ENCODE measurements at places on chromosomes 3 and 15.

GRCh38 chr3:108403686-108404345 is 106.6 kb downstream of the MYH15 start:
- no peak for DNase-seq

DNA sequence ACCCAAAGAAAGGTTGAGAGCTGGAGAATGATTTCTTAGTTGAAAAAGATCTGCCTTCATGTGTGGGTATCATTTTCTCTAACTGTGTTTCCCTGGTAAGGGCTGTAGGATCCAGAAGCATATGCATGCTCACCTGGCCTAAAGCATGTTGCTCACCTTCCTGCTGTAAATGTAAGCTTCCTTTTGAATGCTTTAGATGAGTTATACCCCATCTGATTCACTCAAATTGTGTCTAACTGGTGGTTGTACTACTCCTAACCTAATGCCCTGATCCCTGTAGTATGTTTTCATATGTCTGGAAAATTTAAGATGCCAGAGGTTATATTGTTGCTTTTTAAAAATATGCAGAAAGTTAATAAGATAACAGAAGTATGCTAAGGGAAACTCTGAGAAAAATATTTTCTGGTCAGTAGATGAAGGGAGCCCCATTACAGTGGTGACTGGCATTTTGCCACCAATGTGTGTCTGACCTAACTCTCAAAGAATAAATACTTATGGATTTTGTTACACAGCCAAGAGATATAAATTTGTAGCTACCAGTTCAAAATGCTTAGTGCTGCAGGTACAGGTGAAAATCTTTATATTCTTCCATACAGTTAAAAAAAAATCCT is 7.7 kb downstream of the FILIP1L start:
- DNase-seq, result no peak

DNA sequence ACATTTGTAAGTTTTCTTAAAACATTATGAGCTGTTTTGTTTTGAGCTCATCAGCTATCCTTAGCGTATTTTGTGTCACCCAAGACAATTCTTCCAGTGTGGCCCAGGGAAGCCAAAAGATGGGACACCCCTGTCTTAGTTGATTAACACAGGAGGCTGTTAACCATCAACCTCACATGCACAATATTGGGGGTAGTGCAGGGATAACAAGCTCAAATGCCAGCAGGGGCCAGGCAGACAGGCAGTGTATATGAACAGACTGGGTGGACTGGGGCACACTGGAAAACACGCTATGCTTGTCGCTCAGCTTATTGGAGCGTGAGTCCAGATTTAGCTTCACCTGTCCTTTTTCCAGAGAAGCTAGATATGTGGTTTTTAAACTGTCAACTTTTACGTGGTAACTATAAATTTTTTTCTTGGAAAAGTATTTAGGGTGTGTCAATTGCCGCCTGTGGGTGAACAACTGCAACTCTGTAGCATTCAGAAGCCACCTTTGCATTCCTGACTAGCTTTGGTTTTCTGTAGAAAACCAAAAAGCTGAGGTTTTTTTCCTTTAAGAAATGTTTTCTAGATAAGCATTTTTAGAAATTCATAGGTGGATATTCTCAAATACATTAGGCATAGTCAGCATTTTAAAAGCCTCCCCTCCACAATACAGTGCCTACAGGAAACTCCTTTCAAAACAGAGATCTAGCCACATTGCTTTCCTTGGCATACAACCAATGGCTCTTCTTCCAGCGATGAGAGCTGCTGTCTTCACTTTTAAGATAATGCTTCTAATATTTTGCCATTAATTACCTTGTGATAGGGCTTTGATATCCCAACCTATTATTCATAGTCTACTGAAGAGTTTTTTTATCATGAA is 14.6 kb downstream of the PSMD6 start:
- no peak for DNase-seq

DNA sequence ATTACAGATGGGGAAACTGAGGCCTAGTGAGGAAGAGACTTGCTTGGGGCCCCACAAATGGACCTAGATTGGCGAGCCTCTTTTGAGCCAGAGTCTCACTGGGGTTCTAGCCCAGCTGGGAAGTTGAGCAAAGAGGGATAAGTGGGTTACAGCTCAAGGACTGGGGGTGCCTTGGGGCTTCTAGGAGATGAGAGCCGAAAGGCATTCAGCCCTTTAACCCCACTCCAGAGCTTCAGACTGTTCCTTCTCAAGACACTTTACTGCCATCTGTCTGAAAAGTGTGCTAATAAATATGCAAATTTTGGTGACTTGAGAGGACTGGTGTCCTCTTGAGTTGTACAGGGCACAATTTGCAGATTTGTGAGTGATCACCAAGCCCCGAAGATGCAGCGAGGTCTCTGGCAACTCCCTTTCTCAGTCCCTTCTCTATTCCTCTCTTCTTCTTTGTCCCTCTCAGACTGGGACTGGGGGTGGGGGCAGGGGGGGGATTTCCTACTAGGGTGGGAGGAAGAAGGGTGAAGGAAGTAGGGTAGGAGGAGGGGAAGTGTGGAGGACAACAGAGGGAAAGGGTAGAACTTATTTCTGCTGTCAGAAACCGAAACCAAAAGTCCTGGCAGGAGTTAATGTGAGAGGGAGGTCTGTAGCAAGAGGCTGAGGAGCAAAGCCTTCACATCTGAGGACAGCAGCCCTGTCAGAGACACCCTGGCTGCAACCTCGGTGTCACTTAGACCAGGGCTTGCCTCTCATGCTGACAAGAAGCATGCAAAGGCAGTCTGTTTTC is 16.2 kb upstream of the ANKDD1A start:
- DNase-seq, result peak; percentile 50

- DNase-seq, result peak; percentile 55
These were observed 432.5 kb downstream of the MFSD1 start for GRCh38 chr3:159234306-159234705.
